ENCODE measurements at places on chromosomes 7 and 10.

- DNase-seq, result no peak
Observed at GRCh38 chr10:131142517-131143380, 168.8 kb downstream of the TCERG1L start.

GRCh38 chr7:95596198-95597063 is at the start of gene PDK4:
TSS of gene PDK4 (minus strand) at chr7:95596516. CDS start at chr7:95596293, 223 bp downstream.
- DNase-seq, result peak; percentile 69

DNA sequence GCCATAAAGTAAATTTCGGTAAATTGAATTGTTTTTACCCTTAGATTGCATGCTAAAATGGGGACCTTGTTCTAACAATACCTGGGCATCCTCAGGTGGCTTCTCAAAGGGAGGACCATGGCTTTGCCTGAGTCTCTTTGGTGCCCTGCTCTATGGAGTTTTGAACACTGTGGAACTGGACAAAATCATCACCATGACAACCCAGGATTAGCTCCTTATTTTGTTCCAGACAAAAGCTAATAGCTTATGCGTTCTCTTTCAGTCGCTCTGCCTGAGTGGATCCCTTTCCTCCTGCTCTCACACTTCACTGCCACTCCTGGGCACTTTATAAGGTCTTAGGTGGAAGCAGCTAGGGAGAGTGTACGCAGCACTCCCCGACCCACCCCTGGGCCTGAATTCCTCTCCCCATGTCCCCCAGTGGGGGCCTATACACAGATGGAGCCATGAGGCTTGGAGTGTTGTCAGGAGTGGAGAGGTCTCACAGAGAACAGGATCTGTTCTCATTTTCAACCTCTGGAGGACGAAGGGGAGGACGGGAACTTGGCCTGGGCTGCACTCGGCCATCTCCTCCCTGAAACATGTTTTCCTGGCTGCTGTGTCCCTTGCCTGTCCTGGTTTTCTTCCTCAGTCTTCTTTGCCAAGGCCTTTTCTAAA is 19.0 kb downstream of the ADCYAP1R1 start:
- DNase-seq, result no peak

DNA sequence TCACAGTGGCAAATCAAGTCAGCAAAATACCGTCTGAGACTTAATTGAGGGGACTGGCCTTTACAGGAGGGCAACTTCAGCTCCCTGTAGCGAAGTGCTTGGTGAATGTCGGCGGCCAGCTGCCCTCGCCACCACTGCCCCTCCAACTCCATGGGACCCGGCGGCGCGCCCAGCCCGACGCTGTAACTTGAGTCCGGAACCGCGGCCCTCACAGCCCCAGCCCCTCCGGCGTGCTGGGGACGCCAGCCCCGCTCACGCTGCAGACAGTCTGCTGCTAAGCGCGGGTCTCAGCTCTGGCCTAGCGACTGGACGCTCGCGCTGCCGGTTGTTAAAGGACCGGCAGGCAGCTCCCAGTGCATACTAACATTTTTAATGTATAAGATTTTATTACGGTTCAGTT is 113.4 kb upstream of the NUPR2 start:
- no peak for DNase-seq

DNA sequence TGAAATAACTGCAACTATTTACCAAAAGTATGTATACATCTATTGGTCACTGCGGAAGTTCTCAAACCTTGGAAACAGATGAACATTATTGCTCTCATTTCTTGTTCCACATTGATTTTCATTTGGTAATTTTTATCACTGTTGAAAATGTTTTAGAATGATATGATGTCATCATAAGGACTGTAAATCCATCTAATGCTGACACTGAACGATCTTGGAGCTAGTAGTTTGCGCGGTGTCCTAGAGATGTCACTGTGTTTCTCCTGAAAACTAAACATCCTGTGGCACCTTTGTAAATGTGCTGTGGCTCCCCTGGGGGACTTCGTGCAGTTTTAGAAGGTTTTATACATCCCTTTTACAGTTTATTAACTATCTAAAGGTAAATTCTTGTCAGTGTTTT is 73.5 kb downstream of the DNAJB9 start:
- no peak for DNase-seq

- DNase-seq, result no peak
Observed at GRCh38 chr10:45580371-45581215, 92.0 kb downstream of the ZFAND4 start.

- DNase-seq, result no peak
Observed at GRCh38 chr10:114811862-114812261, 9.7 kb upstream of the FHIP2A start.

DNA sequence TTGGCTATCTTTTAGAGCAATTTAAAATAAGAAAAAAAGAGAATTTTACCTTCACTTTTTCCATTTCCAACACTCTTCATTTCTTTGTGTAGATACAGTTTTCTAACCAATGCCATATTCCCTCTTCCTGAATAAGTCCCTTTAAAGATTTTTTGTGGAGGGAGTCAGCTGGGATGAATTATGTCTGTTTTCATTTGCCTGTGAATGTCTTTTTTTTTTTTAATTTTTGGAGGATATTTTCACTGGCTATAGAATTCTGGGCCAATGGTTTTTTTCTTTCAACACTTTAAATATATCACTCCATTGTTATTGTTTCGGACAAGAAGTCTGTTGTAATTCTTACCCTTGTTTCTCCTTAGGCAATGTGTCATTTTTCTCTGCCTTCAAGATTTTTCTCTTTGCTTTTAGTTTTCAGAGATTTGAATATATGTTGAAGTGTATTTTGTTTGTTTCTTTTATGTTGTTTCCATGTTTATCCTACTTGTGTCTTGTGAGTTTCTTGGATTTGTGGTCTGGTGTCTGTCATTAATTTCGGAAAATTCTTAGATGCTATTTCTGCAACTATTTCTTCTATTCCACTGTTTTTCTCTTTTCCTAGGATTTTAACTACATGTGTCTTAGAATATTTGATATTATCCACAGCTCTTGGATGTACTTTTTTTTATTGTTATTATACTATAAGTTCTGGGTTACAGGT is 20.0 kb upstream of the CXCL12 start:
- no peak for DNase-seq

DNA sequence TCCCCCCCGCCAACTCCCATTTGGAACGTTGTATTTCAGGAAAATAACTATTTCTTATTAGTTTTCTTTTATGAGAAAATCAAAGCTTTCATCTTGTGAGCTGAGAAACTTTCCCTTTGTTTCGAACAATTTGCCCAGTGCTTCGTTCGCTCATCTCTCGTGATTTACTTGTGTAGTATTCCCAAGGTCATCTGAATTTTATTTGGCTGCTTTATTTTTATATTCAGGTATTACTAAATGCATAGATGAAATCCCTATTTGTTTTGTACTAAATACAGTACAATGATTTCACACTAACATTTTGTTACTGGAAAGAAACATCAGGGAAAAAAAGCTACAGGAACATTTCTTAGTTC is 12.0 kb upstream of the EBLN1 start:
- peak; percentile 17 for DNase-seq

- DNase-seq, result no peak
Observed at GRCh38 chr10:76628801-76629200, 1008.8 kb downstream of the KCNMA1 start.

- no peak for DNase-seq
Observed at GRCh38 chr7:131346885-131347592, 19.4 kb downstream of the MKLN1 start.

GRCh38 chr7:101134399-101134980 is 7.6 kb downstream of the SERPINE1 start:
- DNase-seq, result no peak

GRCh38 chr7:32273297-32273696 is 203.1 kb upstream of the PDE1C start:
- DNase-seq, result no peak

- DNase-seq, result peak; percentile 74
Observed at GRCh38 chr10:22854935-22855421, 72.9 kb upstream of the ARMC3 start.

Measured in cardiac muscle cell (in vitro differentiated cells and primary cell).